ENCODE measurements at places on chromosomes 12 and 14. TPM values are rescaled to one million over a fixed set of nuclear protein-coding genes. Genes with fewer than 3 reads are reported as not detected.
A peak's percentile ranks its signal among the peaks of the same experiment; 100 is the strongest.

DNA sequence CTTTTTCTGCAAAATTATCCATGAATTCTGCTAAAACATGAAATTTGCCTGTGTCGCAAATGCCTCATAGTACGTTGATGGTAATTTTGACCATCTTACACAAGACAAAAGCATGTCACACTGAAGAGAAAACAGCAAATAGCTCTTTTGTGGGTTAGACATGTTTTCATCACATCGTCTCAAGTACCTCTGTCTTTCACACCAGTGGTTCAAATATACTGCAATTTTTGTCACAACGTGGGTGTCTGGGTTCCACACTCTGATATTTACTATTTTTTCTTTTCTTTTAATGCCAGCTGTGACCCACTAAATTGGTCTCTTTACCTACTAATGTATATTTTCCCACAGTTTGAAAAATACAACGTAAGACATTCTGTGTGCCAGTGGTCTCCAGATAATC, 10.4 kb downstream of the KLRB1 start:
- H3K4me1 ChIP-seq = no peaks in the 10 kb centered on the region
- H3K27ac ChIP-seq = no peak overlapping the region
- no peaks in the 10 kb centered on the region for H3K27me3 ChIP-seq

- H3K27me3 ChIP-seq = no peaks in the 10 kb centered on the region
- no peaks in the 10 kb centered on the region for H3K4me1 ChIP-seq
- no peak for DNase-seq
Observed at GRCh38 chr12:63912651-63913050, 68.2 kb downstream of the SRGAP1 start.

- H3K27ac ChIP-seq = no peak overlapping the region
- no peak overlapping the region for H3K4me3 ChIP-seq
- no peaks in the 10 kb centered on the region for H3K36me3 ChIP-seq
- H3K27me3 ChIP-seq = no peaks in the 10 kb centered on the region
- DNase-seq = no peak
- H3K4me1 ChIP-seq = peaks cover 7% of the 10 kb centered on the region
Observed at GRCh38 chr14:53872681-53873089, 83.9 kb downstream of the BMP4 start.

DNA sequence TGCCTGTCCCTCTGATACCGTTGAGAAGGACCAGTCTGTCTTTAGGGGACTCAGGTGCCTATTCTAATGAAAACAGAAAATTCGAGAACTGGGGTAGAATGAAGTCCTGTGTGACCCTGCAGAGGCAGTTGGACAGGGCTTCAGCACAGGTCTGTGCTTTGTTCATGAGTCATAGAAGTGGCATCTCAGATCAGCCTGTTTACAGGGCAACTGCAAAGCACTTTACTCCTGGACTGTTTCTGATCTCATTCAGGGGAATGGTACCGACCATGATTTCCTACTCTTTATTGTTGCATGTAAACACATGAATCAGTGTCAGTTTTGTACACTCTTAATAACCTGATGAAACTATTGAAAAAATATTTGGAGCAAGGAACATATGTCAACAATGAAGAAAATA, 1517.0 kb downstream of the AACS start:
- H3K27ac ChIP-seq = no peak overlapping the region
- no peaks in the 10 kb centered on the region for H3K27me3 ChIP-seq
- DNase-seq = no peak
- no peaks in the 10 kb centered on the region for H3K4me1 ChIP-seq

DNA sequence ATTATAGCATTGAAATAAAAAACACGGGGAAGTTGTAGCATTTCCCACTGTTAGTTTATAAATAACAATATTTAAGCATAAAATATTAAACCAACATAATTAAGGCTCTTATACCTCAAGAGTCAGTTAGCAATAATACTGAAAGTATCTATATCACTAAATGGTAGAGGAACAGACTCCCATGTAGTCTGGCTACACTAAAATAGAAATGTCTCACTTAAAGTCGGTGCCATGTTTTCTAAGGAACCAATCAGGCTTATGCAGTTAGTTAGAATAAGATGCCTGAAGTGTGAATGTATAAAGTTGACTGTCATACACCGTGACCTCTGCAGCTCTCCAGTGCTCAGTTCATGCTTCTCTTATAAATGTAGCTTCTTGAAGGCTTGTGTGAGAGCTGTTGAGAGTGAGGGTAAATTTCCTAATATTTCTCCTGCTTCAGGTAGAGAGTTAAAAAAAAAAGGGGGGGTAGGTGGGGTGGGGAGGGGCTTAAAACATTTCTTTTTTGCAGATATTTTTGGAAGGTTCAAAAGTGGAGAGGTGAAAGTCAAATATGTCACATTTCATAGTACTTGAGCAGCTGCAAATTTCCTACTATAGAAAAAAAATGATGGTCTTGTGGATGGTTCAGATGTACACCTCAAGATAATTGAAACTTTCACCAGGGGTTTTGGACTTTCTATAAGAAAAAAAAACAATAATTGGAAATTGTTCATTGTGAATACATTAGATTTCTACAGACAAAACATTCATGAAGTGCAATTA, 64.5 kb downstream of the PTCSC3 start:
- H3K27me3 ChIP-seq = no peaks in the 10 kb centered on the region
- H3K4me3 ChIP-seq = no peak overlapping the region
- no peaks in the 10 kb centered on the region for H3K4me1 ChIP-seq
- no peak for DNase-seq
- no peaks in the 10 kb centered on the region for H3K36me3 ChIP-seq

GRCh38 chr12:29858270-29858786, 74.6 kb upstream of the TMTC1 start:
- no peak overlapping the region for H3K27ac ChIP-seq
- no peaks in the 10 kb centered on the region for H3K36me3 ChIP-seq
- H3K4me3 ChIP-seq = no peak overlapping the region
- H3K27me3 ChIP-seq = no peaks in the 10 kb centered on the region

GRCh38 chr12:93468008-93468371, 676 bp downstream of the MRPL42 start:
- H3K27me3 ChIP-seq = no peaks in the 10 kb centered on the region
- DNase-seq = no peak
- H3K4me3 ChIP-seq = peak overlapping the region; percentile 84
- H3K27ac ChIP-seq = peak overlapping the region; percentile 89
- H3K4me1 ChIP-seq = peaks cover 9% of the 10 kb centered on the region

DNA sequence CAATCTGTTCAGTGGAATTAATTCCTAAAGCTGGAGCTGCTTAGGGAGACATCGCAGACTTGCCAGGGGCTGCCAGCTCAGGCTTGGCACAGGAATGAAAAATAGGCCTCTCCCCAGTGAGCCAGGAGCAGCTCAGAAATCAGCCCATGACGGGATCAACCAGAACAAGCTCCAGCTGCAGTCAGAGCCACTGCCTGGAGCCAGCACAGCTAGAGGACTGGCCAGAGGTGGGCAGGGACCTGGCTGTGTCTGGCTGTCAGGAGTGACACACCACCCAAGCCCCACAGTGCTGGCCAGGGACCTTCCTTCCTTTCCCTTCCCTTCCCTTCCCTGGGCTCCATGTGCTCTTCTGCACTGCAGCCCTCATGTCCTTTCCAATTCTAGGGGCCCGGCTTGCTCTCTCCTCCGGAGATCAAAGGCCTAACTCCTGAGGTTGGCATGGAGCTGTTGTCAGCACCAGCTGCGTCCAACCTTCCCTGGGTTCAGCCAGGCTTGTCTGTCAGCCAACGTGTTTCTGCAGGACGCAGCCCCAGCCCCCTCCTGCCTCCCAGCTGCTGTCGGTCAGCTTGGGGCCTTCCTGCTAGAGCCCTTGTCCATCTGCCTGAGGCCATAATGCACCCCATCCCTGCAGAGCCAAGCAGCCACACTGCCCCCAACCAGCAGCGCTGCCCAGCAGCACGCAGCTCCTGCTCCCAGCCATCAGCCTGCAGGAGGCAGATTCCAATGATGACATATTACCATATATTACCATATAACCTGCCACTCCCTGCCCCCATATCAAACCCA, 149.3 kb downstream of the CALM1 start:
- H3K4me3 ChIP-seq = no peak overlapping the region
- peaks cover 1% of the 10 kb centered on the region for H3K36me3 ChIP-seq
- H3K27ac ChIP-seq = peak overlapping the region; percentile 83
- peak; percentile 88 for DNase-seq
- peaks cover 12% of the 10 kb centered on the region for H3K4me1 ChIP-seq
- no peaks in the 10 kb centered on the region for H3K27me3 ChIP-seq

DNA sequence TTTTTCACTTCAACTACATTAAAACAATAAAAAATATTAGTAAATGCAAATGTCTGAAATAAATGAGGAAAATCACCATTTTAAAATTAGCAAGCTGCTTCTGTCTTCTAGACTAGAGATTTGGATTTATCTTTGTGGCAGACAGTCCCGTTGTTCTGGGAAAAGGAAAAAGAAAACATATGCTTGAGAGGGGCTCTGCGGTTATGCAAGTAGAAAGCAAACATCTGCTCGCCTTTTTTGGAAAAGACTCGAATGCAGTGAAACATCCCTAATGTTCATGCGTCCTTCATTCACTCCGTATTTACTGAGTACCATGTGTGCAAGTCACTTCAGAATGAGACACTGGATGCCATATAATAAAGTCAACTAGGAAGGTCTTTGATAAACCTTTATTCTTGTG, 44.9 kb downstream of the IFNG start:
- H3K36me3 ChIP-seq = no peaks in the 10 kb centered on the region
- no peak overlapping the region for H3K27ac ChIP-seq
- H3K27me3 ChIP-seq = no peaks in the 10 kb centered on the region
- no peak overlapping the region for H3K4me3 ChIP-seq
- H3K4me1 ChIP-seq = no peaks in the 10 kb centered on the region
- DNase-seq = no peak

DNA sequence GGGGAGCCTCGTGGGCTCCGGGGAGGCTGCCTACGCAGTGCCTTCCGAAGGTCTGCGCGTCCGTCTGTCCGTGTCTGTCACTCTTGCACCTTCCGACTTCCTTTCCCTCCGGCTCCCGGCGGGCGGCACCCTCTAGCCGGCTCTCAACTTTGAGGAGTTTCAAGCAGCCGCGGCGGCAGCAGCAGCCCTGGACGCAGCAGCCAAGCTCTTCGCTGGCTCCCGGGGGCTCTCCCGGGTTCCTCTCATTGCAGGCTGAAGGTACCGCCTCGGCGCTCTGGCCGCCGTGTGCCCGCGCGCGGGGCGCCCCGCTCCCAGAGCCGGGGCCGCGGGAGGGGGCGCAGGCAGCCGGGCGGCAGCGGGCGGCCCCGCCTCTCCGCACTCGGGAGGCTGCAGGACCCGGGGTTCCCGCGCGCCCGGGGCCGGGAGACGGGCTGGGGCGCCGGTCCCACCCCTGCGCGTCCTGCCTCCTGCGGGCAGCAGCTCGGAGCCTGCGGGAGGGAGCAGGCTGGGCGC, at the start of the genes AMIGO2 and PCED1B:
Gene AMIGO2 (minus strand): TSS at position 492 of the 513 bp plus-strand sequence. CDS start 957 bp downstream, outside the sequence.
Gene PCED1B (plus strand): TSS at position 154 of the 513 bp plus-strand sequence. CDS start 155,443 bp downstream, outside the sequence.
- no peaks in the 10 kb centered on the region for H3K27me3 ChIP-seq
- peaks cover 21% of the 10 kb centered on the region for H3K4me1 ChIP-seq
- H3K36me3 ChIP-seq = no peaks in the 10 kb centered on the region
- H3K27ac ChIP-seq = peak within 1 kb of the TSS; percentile 99
- H3K4me3 ChIP-seq = peak within 1 kb of the TSS; percentile 81

GRCh38 chr14:73764406-73765280, 50.5 kb upstream of the PNMA1 start:
- DNase-seq = peak; percentile 82
- H3K36me3 ChIP-seq = no peaks in the 10 kb centered on the region
- no peak overlapping the region for H3K4me3 ChIP-seq
- H3K27ac ChIP-seq = peak overlapping the region; percentile 81

DNA sequence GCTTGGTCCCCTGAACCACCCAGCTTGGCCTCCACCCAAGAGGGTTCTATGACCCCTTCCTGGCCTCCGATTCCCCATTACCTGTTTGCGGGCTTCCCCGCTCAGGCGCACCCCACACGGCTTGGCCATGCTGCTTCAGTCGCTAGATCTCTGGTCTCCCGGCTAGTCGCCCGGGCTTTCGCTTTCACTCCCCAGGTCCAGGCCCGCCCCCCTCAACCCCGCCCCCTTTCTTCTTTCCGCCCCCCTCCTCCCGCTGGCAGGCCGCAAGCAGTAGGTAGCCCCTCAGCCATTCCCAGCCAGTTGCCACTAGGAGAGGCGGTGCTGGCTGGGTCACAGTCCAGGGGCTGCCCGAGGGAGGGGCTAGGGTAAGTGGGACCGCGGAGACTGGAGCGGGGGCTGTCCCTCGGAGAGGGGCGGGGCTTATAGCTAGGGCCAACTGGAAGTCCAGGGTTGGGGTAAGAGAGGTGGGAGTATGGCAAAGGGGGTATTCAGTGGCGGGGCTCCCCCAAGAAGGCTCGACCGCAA, at the start of gene PSME2:
Gene PSME2 (minus strand): TSS at position 158 of the 525 bp plus-strand sequence. CDS start 29 bp downstream, at position 129.
- peak within 1 kb of the TSS; percentile 90 for H3K27ac ChIP-seq
- peaks cover 26% of the 10 kb centered on the region for H3K4me1 ChIP-seq
- H3K4me3 ChIP-seq = peak within 1 kb of the TSS; percentile 76
- H3K36me3 ChIP-seq = peaks cover 27% of the 10 kb centered on the region
- peak; percentile 94 for DNase-seq

GRCh38 chr12:6301721-6302120, 8.8 kb upstream of the PLEKHG6 start:
- H3K27me3 ChIP-seq = no peaks in the 10 kb centered on the region
- no peak overlapping the region for H3K4me3 ChIP-seq
- no peaks in the 10 kb centered on the region for H3K36me3 ChIP-seq
- H3K4me1 ChIP-seq = no peaks in the 10 kb centered on the region
- no peak for DNase-seq
- H3K27ac ChIP-seq = no peak overlapping the region

- no peaks in the 10 kb centered on the region for H3K27me3 ChIP-seq
- H3K36me3 ChIP-seq = no peaks in the 10 kb centered on the region
- no peak overlapping the region for H3K27ac ChIP-seq
- DNase-seq = no peak
- no peak overlapping the region for H3K4me3 ChIP-seq
- no peaks in the 10 kb centered on the region for H3K4me1 ChIP-seq
Observed at GRCh38 chr14:104158827-104159798, 20.7 kb downstream of the KIF26A start.

DNA sequence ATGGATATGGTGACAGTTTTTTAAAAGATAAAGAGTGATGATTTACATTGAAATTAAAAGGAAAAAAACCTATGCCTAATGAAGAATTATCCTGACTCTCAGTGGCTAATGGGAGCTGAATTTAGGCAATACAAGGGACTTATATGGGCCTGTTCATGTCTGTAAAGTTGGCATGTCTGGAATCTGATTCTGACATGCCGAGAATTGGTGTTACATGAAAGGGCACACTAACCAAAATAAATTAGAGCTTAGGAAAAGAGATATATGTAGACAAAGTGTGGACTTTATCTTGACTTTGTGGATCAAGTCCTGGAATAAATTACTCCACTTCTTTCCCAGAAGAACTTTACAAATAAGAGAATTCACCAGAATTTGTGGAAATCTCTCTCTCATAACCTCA, 1.1 kb downstream of the TDG start:
- no peaks in the 10 kb centered on the region for H3K27me3 ChIP-seq
- DNase-seq = no peak
- peaks cover 4% of the 10 kb centered on the region for H3K4me1 ChIP-seq
- peak overlapping the region; percentile 95 for H3K27ac ChIP-seq

NKX2-1 gene
- not detected for total RNA-seq

ANKRD9 gene
- total RNA-seq = 118 TPM

HDAC7 gene
- total RNA-seq = 202 TPM
